ENCODE measurements at places on chromosomes 4 and X.
A peak's percentile ranks its signal among the peaks of the same experiment; 100 is the strongest.

- no peak for DNase-seq
Measured at GRCh38 chrX:54484666-54485065, 11.4 kb downstream of the FGD1 start.

- DNase-seq = no peak
Measured at GRCh38 chrX:39426101-39426500, 624.8 kb downstream of the MID1IP1 start.

- no peak for DNase-seq
Measured at GRCh38 chr4:128450326-128451120, 162.9 kb upstream of the PGRMC2 start.

- no peak for DNase-seq
Measured at GRCh38 chr4:102217345-102217744, 127.9 kb downstream of the SLC39A8 start.

- DNase-seq = no peak
Measured at GRCh38 chr4:159484864-159485263, 382.0 kb downstream of the RAPGEF2 start.

GRCh38 chrX:3717742-3718420 lies 4.4 kb upstream of the PRKX start:
- no peak for DNase-seq

GRCh38 chr4:6968496-6968895 lies 58.9 kb downstream of the TBC1D14 start:
- no peak for DNase-seq

GRCh38 chr4:188414441-188414840 lies 275.2 kb downstream of the TRIML1 start:
- no peak for DNase-seq

- no peak for DNase-seq
Measured at GRCh38 chrX:130085551-130086446, 24.5 kb downstream of the ELF4 start.

GRCh38 chr4:12615822-12616221 lies 868.3 kb downstream of the RAB28 start:
- DNase-seq = no peak

GRCh38 chr4:113125418-113125817 lies 76.0 kb downstream of the ANK2 start:
- DNase-seq = no peak

- DNase-seq = no peak
Measured at GRCh38 chr4:182056866-182057265, 186.3 kb upstream of the TENM3 start.

GRCh38 chr4:55546506-55546755 lies 278 bp downstream of the CLOCK start:
- DNase-seq = no peak

DNA sequence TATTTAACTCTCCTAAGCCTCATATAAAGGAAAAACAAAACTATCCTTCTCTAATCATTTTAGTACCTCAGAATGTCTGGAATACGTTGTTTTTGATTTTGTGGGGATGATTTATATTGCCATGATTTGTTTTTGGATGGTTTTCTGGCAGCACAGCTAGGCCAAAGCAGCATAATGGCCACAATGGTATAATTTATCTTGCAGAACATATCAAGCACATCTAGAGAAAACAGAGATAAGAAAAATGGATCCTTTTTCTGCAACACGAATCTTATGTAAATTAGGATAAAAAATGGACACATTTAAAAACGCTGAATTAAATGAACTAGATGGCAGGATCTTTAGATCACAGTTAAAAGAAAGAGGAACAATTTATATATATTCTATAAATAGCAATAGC lies 269.9 kb upstream of the FAT4 start:
- no peak for DNase-seq

- DNase-seq = no peak
Measured at GRCh38 chr4:123166023-123166422, 230.6 kb upstream of the SPRY1 start.

- no peak for DNase-seq
Measured at GRCh38 chr4:149951152-149951900, 126.9 kb upstream of the DCLK2 start.

GRCh38 chrX:48461830-48462229 lies 8.2 kb downstream of the SLC38A5 start:
- DNase-seq = no peak

GRCh38 chr4:76690906-76691275 lies 207.1 kb downstream of the SOWAHB start:
- no peak for DNase-seq

DNA sequence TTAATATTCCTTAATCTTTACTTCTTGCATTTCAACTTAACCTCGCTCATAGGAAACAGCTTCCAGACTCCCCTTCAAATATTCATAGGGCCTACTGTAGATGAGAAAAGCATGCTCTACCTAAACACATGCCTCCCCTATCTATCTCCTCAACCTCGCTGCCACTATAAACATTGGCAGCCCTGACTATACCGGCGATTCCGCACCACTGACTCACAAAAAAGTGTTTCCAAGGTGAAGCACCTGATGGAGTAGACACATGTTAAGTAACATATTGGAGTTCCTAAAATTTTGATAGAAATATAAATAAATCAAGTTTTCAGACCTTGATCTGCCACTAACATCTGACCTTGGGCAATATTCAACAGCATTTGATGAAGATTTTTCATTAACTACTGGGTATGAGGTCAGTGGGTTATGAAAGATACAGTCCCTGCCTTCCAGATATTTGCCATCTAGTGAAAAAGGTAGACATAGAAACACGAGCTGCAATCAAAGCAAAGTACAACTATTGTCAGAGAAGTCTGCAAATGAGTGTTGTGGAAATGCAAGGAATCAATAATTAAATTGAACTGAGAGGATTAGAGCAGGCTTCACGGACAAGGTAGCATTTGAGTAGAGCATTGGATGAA lies 184.2 kb downstream of the MAML3 start:
- DNase-seq = no peak

DNA sequence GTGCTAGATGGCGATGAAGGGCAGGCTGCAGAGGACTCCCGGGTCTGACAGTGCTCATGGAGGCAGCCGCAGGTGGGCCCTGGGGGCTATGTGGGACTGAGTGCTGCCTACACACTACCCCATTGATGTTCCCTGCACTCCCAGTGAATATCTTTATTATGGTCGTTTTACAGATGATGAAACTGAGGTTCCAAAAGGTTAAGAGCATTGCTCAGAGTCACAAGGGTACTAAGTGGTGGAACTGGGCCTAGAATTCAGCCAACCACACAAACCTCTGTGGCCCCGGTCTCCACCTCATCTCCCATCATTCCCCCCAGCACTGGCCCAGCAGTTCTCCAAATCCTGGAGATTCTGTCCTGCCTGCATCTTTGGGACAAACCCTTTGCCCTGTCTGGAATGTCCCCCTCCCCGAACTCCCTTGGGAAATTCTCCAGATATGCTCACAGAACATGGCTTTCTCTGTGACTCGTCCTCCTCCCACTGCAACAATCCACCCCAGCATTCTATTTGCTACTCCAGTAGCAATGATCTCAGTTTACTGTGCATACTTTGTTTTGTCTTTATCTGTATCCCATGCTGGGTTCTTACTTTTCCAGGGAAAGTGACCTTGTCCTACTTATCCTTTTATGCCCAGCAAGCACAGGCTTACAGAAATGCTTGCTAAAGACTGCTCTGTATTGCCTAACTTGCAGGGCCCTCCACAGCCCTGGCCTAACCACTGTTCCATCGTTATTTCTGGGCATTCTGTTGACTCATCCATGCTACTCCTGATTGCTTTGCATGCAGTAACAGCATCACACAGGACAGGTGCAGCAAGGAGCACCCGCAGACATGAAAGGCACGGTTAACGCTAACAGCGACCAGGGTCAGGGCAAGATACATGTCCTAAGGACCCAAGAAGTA lies 14.0 kb downstream of the PNMA6F start:
- DNase-seq = no peak

GRCh38 chrX:72349190-72349589 lies 43.5 kb upstream of the CITED1 start:
- no peak for DNase-seq

DNA sequence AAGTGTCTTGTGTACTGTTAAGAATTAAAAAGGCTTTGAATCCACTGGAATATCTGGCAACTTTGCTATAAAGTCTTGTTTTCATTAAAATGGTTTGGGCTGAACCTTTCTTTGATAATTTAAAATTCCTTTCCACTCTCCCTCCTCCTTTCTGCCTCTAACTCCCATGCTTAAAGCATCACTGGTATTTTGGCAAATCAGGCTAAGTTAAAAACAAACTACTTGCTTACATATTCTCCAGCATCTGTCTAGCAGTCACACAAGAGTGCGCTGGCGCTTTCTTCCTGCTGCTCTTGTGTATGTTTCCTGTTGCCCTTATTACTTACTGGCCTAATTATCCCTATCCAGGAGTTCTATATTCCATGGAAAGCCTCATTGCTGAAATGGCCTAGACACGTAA lies 136.6 kb downstream of the VEGFC start:
- DNase-seq = no peak

GRCh38 chr4:73844806-73845205 lies 8.3 kb upstream of the PF4V1 start:
- DNase-seq = no peak

DNA sequence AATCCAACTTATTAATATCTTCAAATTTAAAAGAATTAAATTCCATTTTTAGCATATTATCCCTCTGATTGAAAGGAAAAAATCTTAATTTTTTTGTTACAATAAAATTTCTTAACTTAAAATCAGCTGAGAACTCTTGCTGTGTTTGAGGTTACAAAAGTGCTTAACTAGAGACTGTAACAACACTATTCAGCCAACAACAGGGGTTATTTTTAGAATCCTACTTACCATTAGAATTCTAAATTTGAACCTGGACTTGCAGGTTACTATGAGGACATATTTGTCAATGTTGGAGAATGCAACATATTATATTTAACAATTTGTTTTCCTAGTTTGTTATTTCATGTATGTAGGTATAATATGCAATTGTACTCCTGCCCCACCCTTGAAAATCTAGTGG lies 238.1 kb upstream of the CXXC4 start:
- DNase-seq = no peak

DNA sequence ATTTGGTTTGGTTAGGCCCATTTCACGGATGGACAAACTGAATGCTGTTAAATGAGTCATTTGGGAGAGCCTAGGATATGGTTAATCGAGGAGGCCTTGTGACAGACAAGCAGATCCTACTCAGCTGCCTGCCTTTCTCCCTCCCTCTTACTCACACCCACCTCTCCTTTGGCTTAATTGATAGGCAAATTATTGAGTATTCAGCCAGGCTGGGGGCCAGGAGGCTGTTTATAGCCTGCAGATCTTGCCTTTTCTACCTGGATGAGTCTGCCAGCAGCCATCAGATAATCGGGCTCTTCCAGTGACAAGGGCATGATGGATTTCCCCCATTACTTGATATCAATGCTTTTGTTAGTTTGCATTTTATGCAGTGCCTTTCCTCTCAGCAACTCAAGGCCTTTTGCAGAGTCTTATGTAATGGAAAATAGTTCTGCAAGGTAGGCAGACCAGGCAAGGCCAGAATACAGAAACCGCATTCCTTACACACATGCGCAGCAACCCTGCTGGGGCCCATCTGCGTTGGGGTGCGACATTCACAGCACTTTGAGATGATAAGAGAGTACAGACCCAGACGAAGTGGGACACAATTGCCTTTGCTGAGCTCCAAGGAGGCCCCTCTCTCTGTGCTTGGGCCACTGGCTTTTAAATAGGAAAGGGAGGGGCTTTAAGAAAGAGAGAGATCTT lies 96.2 kb upstream of the ATP6AP2 start:
- no peak for DNase-seq

GRCh38 chr4:165440415-165441158 lies 61.8 kb downstream of the CPE start:
- DNase-seq = no peak

DNA sequence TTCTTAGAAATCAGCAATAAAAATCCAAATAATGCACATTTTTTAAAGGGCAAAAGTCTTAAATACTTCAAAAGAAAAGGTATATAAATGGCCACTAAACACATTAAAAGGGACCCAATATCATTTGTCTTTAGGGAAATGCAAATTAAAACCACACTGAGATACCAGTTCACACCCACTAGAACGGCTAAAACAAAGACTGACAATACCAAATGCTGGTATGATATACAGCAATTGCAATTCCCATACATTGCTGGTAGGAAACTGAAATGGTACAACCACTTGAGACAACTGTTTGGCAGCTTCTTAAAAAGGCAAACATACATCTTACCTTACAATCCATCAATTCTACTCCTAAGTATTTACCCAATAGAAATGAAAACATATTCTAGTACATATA lies 33.7 kb downstream of the CAMK2D start:
- DNase-seq = no peak

DNA sequence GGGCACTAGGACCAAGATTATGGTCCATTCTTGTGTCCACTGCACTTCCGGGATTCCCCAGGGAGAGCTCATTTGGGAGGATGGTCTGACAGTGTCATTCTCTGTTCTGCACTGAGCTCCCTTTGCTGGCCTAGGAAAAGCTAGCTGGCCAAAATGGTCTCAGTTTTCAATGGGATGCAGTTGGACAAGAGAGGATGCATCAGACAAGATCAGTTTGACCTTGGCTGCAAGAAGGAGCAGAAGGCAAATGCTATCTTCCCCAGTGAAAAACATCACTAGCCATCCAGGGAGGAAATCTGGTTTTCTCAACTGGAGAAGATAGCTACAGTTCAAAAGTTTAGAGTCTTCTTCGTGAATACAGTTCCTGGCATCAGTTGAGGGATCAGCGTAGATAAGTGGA lies 221.1 kb downstream of the PTTG2 start:
- DNase-seq = no peak

GRCh38 chrX:20361890-20362262 lies 95.2 kb upstream of the RPS6KA3 start:
- DNase-seq = no peak

- DNase-seq = no peak
Measured at GRCh38 chrX:9357518-9358114, 107.2 kb upstream of the TBL1X start.

GRCh38 chr4:181549576-181550188 lies 693.5 kb upstream of the TENM3 start:
- DNase-seq = no peak

DNA sequence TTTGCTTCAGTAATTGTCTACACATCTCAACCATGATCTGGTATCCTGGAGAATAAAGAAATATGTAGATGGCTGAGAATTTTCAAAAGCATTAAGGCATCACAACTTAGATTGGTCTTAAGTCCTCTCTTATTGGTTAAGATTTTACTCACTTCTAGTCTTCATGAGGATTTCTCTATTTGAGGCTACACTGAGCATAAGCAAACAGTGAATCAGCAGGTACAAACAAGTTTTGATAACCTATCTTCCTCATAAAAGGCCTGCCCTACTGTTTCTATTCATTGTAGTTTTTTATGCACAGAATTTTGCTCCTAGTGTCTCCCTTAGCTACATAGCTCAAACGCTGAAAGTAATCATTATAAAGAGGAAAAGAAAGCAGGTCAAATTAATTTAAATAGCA lies 460.7 kb upstream of the RPS6KA3 start:
- no peak for DNase-seq

GRCh38 chrX:119729408-119730201 lies 28.8 kb upstream of the SOWAHD start:
- peak; percentile 64 for DNase-seq

Measured in activated CD4-positive, alpha-beta T cell treated with anti-CD3 and anti-CD28 coated beads, Interleukin-2, amount 50 U/mL, for 1 hour (primary cell).